ENCODE measurements at places on chromosomes 5 and 9. TPM values are rescaled to one million over a fixed set of nuclear protein-coding genes. Genes with fewer than 3 reads are reported as not detected.

GRCh38 chr9:99868845-99869244 is 37.6 kb upstream of the STX17 start:
- no peak for DNase-seq

Gene ZFP2
- total RNA-seq, result 14.5 TPM

DNA sequence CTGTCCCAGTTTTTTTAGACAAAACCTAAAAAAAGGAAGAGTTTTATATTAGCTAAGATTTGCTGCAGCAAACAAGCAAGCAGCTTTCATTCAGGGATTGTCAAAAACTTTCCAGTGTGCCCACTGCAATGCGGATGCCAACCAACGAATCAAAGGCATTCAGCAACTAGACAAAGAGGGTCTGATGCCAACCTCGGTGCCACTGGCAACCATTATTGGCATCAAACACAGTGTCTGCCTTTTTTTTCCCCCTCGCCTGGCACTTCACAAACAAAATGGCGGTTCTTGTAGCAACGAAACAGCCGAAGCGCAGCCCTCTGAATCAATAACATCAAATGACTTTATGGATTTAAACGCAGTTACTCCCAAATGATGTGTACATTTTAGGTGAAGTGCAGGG is 10.4 kb downstream of the NFIB start:
- no peak for DNase-seq

- no peak for DNase-seq
Measured at GRCh38 chr9:33165263-33166151, 1.6 kb downstream of the B4GALT1 start.

Gene ATP10B
- total RNA-seq, result not detected

GRCh38 chr5:8934455-8934854 is 611.4 kb downstream of the SEMA5A start:
- DNase-seq, result no peak

- DNase-seq, result peak; percentile 41
Measured at GRCh38 chr9:34190996-34191892, 12.4 kb downstream of the UBAP1 start.

DNA sequence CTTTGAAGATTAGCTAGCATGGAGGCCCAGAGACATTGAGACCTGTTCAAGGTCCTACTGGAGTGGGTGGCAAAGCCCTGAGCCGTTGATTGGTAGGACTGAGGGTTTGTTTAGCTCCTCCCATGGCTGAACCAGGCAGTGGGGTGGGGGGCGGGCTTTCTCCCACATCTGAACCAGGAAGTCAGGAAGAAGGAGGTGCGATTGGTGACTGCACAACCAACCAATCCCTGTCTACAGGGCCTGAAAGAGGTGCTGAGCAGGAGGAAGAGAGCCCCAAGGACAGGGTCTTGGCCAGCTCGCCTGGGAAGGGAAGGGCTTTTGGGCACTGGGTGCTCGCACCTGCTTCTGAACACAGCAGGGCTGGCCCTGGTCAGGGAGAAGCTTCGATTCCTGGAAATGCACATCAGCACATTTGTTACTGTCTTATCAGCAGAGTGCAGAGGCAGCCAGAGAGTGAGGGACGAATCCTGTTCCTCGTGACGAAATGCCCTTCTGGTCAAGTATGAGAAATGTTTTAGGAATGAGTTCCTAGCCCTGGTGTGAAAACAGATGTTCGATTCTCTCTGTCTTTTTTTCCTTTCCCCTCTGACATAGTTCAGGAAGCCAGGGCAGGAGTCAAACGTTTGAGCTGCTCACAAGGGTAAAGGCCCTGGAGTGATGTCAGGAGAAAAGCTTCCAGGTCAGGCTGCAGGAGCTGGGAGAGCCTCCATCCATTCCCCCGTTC is 294.8 kb upstream of the KLF4 start:
- DNase-seq, result no peak

Measured in neural progenitor cell (in vitro differentiated cells).